Esophagus squamous epithelium (tissue), 5 donors: ENCODE measurements at places on chromosomes 2 and 18.

DNA sequence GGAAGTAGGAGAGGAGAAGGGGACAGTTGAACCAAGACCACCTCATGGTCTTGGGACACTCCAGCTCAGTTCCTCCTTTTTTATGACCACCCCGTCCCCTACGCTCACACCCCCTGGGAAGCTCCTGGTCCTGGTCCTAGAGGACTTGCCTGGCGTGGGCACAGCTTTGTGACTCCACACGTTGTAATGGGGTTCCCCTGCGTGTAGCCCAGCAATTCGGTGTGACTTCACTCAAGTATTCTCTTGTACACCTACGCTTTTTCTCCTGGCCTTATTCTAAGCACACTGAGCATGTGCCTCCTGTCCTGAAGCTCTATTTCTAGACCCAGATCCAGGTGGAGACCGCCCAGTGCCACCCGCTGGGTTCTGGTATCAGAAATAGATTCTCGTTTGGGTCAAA lies 36.1 kb upstream of the B3GNT7 start:
- DNase-seq, result no peak

DNA sequence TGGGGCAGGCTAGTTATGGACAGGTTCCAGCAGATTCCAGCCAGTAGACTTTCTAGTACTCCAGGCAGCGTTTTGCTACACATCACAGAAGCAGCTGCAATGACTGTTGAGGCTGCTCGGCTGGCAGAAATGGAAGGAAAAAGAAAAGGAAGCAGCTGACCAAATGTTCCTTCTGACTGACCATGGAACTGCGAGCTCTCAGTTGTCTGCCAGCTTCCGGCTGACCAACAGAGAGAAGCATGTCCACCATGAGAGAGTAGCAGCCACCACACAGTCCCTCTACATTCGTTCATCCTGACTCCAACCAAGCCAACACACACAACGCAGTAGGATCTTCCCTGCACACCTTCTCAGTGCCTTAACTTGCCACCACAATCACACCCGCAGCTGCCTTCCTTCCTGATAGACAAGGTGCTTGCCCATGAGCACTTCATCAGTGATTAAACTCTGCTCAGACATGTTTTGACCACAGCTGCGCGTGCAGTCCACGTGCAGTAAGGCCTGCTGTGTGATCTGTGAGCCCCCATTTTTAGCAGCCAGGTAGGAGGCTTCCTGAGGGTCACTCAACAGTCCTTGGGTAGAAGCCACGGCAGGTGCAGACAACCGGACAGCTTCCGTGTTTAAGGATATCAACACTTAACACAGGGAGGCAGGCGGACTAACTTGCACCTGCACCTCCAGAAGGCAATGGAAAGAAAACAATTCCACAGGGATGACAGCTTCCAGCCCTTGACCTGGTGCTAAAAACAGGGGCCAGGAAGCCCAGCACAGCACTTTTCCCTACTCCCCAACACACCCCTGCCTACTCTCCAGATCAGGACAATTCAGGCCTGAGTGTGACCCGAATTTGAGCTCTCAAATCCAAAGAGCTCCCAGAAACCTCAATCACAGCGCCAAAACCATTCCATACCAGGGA lies 996 bp downstream of the TGFBRAP1 start:
- DNase-seq, result no peak

DNA sequence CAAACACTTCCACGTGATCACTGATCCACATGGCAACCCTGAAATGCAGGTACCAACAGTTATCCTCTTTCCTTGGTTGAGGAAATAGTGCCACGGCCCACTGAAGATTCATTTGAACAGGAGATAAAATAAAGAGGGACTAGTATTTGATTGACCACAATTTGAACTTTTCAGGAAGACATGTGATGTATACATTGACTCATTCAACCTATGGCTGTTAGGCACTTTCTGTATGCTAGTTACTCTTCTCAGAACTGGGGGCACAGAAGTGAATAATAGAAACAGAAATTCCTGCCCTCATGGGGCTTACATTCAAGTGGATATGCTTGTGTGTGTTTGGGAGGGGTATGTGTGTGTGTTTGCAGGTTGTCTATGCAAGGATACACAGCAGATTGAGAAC lies 199.6 kb downstream of the PRKCE start:
- no peak for DNase-seq

GRCh38 chr2:67503066-67503795 lies 106.1 kb downstream of the ETAA1 start:
- DNase-seq, result no peak

DNA sequence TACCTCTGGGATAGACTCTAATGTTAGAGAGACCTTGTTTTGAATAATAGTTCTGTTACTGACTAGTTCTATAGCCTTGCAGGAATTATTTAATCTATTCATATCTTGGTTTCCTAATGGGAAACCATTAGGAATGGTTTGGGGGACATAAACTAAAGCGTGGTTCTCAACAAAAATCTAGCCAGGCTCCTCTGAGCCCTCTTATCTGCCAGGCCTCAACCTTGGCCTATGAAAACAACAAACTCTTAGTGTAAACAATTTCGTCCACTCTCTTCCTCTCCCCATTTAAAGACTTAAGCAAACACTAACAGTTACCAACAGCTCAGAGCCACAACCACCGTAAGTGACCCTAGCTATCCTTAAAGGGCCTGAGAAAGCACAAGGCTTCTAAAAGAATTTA lies 10.6 kb upstream of the NBAS start:
- DNase-seq, result no peak
